ENCODE measurements at places on chromosomes 4 and X. TPM values are rescaled to one million over a fixed set of nuclear protein-coding genes. Genes with fewer than 3 reads are reported as not detected.

DUX4 gene
- not detected for total RNA-seq

BCOR gene
- 18.6 TPM for total RNA-seq

RAB40AL gene
- total RNA-seq, result 0.95 TPM

SLITRK4 gene
- total RNA-seq, result not detected

LINC00632 gene
- total RNA-seq, result not detected

BEND2 gene
- not detected for total RNA-seq

NLRP2B gene
- total RNA-seq, result not detected

INTS6L gene
- 1.0 TPM for total RNA-seq

HSD17B13 gene
- 0.14 TPM for total RNA-seq

GRCh38 chr4:102322736-102323135, 22.5 kb downstream of the SLC39A8 start:
- H3K4me1 ChIP-seq, result 0 out of 2 replicates have a peak, but pooled peaks cover 6% of the 10 kb centered on the region
- no peak for DNase-seq
- H3K27ac ChIP-seq, result no peak overlapping the region
- no peaks in the 10 kb centered on the region for H3K36me3 ChIP-seq
- no peaks in the 10 kb centered on the region for H3K27me3 ChIP-seq

DNA sequence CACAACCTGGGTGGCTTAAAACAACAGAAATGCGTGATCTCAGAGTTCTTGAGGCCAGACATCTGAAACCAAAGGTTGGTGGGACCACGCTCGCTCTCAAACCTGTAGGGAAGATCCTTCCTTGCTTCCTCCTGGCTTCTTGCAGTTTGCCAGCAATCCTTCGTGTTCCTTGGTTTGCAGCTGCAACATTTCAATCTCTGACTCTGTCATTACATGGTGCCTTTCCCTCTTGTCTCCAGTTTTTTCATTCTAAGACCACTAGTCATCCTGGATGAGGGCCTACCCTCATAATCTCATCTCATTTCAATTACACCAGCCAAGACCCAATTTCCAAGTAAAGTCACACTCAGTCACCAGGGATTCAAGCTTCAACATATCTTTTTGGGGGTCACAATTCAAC, 388.0 kb downstream of the GPM6A start:
- H3K4me3 ChIP-seq, result no peak overlapping the region
- peaks cover 5% of the 10 kb centered on the region for H3K4me1 ChIP-seq
- H3K27me3 ChIP-seq, result no peaks in the 10 kb centered on the region
- DNase-seq, result no peak
- H3K36me3 ChIP-seq, result no peaks in the 10 kb centered on the region

- no peaks in the 10 kb centered on the region for H3K27me3 ChIP-seq
- peaks cover 39% of the 10 kb centered on the region for H3K4me1 ChIP-seq
Measured at GRCh38 chr4:37594099-37594498, 92.1 kb downstream of the RELL1 start.

- no peaks in the 10 kb centered on the region for H3K27me3 ChIP-seq
- H3K36me3 ChIP-seq, result no peaks in the 10 kb centered on the region
- DNase-seq, result no peak
Measured at GRCh38 chr4:85700362-85700761, 225.4 kb downstream of the ARHGAP24 start.

GRCh38 chrX:40022421-40022820, 75.3 kb downstream of the BCOR start:
- H3K4me1 ChIP-seq, result no peaks in the 10 kb centered on the region
- H3K27ac ChIP-seq, result no peak overlapping the region
- DNase-seq, result no peak
- H3K36me3 ChIP-seq, result no peaks in the 10 kb centered on the region
- no peak overlapping the region for H3K4me3 ChIP-seq

DNA sequence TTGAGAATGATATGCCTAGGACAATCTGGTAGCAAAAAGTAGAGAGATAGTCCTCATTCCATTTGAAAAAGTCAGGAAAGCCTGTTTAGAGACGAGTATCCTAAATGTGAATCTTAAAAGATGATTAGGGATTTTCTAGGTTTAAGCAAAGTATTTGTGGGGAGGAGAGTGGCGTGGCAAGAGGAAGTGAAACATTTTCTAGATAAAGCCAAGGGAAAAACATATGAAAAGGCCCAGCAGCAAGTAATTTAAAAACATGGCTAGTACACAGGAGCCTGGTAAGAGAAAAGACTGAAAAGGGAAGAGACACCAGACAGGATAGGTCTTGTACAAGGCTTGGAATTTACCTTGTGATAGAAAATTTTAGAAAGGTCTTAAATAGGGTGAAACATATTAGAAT, 45.9 kb downstream of the CORIN start:
- no peak overlapping the region for H3K27ac ChIP-seq
- no peaks in the 10 kb centered on the region for H3K36me3 ChIP-seq
- no peaks in the 10 kb centered on the region for H3K4me1 ChIP-seq
- H3K4me3 ChIP-seq, result no peak overlapping the region
- no peaks in the 10 kb centered on the region for H3K27me3 ChIP-seq

DNA sequence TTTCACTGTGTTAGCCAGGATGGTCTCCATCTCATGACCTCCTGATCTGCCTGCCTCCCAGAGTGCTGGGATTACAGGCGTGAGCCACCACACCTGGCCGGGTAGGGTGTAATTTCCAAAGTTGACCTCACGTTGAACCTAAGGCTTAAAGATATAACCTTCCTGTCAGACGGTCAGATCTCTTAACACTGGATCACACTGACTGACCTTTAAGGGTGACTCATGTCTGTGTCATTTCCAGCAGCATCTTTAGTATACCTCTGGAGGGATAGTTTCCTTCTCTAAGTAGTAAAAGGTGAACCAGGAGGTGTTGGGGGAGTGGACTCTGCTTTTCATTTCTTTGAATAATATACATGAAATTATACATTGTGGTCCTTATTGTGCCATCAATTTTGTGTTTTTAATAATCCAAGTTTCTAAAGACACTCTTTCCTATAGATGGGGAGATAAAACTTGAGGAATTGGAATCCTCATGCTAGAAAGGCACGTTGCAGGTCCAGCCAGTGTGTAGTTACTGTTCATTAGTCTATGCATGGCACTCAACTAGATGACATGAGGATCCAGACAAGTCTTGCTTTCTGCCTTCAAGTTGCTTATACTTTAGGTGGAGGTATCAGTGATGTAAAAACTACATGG, 45.7 kb downstream of the ARHGAP10 start:
- H3K27me3 ChIP-seq, result no peaks in the 10 kb centered on the region
- no peak overlapping the region for H3K4me3 ChIP-seq
- no peaks in the 10 kb centered on the region for H3K36me3 ChIP-seq
- no peak for DNase-seq
- H3K27ac ChIP-seq, result no peak overlapping the region

DNA sequence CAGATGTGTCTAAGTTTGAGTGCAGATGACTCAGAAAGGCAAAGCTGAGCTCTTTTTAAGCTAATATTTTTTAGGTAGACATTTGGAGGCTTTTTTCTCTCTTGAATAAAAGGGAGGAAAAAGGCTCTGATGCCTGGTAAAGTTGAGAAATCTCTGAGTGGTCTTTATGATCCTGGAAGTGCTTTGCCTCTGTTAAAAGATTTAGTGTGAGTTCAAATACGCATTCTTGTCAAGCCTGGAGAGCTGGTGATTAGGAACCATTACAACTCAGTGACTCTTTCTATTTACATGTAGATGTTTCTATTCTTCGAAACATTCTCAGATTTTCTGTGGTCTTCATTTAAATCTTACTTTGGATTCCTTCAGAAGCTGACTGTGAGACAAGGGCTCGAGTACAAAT, 143.4 kb upstream of the MED14 start:
- no peaks in the 10 kb centered on the region for H3K27me3 ChIP-seq
- H3K27ac ChIP-seq, result no peak overlapping the region
- no peak for DNase-seq

GRCh38 chr4:181646864-181647263, 596.3 kb upstream of the TENM3 start:
- H3K4me1 ChIP-seq, result no peaks in the 10 kb centered on the region
- DNase-seq, result no peak
- no peak overlapping the region for H3K4me3 ChIP-seq

- no peaks in the 10 kb centered on the region for H3K4me1 ChIP-seq
- H3K36me3 ChIP-seq, result no peaks in the 10 kb centered on the region
- H3K4me3 ChIP-seq, result no peak overlapping the region
- no peaks in the 10 kb centered on the region for H3K27me3 ChIP-seq
Measured at GRCh38 chrX:72351606-72352334, 46.1 kb upstream of the CITED1 start.

DNA sequence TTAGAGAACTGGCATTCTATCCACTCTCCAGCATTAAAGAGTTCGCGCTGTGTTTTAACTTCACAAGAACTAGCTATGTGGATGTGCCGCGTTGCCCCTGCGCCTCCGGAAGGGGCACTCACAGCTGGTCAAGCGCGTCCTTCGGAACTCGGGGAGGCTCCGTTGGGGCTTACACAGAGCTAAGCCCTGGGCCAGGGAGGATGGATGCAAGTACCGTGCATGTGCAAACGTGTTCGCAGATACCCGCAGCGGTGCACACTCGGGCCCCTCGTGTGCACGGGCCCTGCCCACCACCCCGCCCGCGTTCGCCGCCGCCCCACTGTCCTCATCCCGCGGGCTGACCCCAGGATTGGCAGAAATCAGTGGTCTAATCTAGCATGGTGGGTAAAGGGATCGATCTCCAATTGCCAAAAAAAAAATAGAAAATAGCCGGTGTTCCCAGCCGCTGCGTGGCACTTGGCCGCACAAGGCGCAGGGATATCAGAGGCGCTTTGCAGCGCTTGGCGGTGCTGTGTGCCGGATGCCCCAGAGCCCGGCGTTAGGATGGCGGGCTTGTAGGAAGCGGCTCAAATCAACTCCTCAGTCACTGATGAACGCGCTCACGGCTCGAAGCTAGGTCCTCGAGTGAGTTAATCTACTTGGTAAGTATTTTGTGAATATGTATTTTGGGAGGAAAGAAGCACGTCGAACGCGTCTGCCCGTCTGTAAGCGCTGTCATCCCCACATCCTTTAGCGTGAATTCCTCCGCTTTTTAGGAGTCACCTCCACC, 989 bp upstream of the PCDH10 start:
- DNase-seq, result no peak
- H3K4me1 ChIP-seq, result no peaks in the 10 kb centered on the region
- H3K4me3 ChIP-seq, result no peak overlapping the region
- no peaks in the 10 kb centered on the region for H3K36me3 ChIP-seq
- H3K27me3 ChIP-seq, result no peaks in the 10 kb centered on the region
- H3K27ac ChIP-seq, result no peak overlapping the region

- H3K27ac ChIP-seq, result peak overlapping the region; percentile 67
- H3K36me3 ChIP-seq, result no peaks in the 10 kb centered on the region
- H3K4me1 ChIP-seq, result peaks cover 10% of the 10 kb centered on the region
- peak; percentile 38 for DNase-seq
Measured at GRCh38 chr4:55356991-55357461, 11.0 kb downstream of the SRD5A3 start.

DNA sequence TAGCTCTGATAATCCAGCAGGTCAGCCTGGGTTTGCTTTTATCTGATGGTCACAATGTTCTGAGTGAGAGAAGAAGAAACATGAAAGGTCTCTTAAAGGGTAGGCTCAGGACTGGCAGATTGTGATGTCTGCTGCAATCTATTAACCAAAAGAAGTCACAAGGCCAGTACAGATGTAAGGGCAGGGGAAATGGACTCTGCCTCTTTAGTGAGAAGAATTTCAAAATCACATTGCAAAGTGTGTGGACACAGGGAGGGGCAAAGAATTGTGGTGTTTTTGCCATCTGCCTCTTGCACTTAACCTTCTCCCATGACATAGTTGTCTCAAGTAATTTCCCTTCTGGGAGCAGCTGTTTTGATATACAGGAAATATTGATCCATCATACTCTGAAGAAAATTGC, 40.9 kb downstream of the IL1RAPL1 start:
- peak; percentile 1 for DNase-seq
- no peak overlapping the region for H3K4me3 ChIP-seq
- no peaks in the 10 kb centered on the region for H3K27me3 ChIP-seq
- no peak overlapping the region for H3K27ac ChIP-seq
- no peaks in the 10 kb centered on the region for H3K4me1 ChIP-seq

DNA sequence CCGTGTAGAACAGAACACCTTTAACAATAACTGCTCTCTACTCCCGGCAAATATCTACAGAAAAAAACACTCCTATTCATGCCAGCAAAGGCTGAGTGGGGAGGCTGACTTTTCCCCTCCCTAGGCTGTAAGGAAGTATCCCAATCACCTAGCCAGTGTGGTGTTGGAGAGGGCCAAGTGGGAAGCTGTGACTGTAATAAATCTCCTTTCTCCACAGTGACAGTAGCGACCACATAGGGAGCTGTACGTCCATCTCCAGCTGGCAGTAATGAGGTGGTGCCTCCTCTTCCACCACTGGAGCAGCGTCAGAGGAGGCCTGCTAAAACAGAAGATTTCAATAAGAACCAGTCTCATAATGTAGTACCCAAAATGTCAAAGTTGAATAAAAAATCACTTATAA, 47.9 kb upstream of the PLAC1 start:
- no peak overlapping the region for H3K27ac ChIP-seq
- no peak for DNase-seq
- no peaks in the 10 kb centered on the region for H3K27me3 ChIP-seq
- H3K4me3 ChIP-seq, result no peak overlapping the region
- no peaks in the 10 kb centered on the region for H3K36me3 ChIP-seq

GRCh38 chrX:47704736-47705135, 45.8 kb upstream of the UXT start:
- no peak for DNase-seq
- H3K27me3 ChIP-seq, result no peaks in the 10 kb centered on the region
- H3K4me3 ChIP-seq, result no peak overlapping the region
- no peaks in the 10 kb centered on the region for H3K4me1 ChIP-seq
- H3K36me3 ChIP-seq, result no peaks in the 10 kb centered on the region

- H3K4me3 ChIP-seq, result no peak overlapping the region
- H3K4me1 ChIP-seq, result no peaks in the 10 kb centered on the region
- no peaks in the 10 kb centered on the region for H3K36me3 ChIP-seq
- H3K27ac ChIP-seq, result no peak overlapping the region
- DNase-seq, result no peak
Measured at GRCh38 chr4:144716778-144717177, 70.8 kb downstream of the HHIP start.

DNA sequence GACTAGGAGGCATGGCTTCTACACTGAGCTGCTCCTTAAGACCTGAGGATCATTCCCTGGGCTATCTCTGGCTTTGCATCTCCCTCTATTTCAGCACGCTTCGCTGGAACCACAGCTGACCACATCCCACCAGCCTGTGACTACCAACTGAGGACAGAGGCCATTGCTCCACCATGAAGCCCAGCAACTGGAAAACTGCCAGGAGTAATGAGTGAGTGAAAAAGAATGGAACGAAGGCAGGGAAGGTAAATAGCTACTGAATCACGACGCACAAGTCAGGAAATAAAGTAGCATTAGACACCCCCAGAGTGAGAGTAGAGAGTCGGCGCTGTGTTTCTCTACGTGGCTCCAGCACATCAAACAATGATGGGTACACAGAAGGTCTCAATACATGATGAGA, 314.7 kb downstream of the LDB2 start:
- no peaks in the 10 kb centered on the region for H3K36me3 ChIP-seq
- no peaks in the 10 kb centered on the region for H3K27me3 ChIP-seq
- no peak for DNase-seq
- no peaks in the 10 kb centered on the region for H3K4me1 ChIP-seq
